ENCODE measurements at places on chromosomes 4 and X.

GRCh38 chrX:747176-747575 lies 116.6 kb downstream of the SHOX start:
- no peak for DNase-seq

DNA sequence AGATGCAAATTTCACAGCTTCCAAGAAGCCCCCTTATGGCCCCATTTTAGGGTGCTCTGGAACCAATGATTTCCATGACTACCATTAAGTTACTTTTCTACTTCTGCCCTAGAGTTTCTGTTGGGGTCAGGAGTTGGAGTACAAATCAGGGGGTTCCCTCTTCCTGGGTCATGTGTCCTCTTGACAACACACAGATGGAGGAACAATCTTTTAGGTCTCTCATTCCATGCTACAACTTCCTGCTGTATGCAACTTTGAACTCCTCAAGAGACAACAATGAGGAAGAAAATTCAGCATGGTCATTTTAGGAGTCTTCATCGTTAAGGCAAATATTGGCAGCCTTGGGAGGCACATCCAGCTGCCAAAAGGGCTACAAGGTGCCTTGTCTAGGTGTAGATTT lies 79.7 kb downstream of the SEL1L3 start:
- DNase-seq = no peak

DNA sequence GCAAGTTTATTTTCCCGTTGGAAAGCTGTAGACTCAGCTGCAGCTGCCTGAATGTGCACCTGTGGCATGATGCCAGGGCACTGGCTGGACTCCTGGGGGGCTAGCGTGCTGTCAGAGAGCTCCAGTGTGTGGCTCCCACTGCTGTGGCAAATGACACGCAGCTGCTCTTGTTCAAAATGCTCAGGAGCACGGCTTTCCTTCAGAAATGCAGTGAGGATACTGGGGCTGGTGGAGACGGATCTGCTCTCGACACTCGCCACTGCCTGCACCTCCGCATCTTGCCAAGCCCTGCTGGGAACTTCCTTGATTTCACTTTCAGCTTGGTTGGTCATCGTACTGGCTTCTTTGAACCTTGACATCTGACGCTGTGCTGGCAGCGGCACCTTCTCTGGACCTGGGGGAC lies 58.7 kb downstream of the GPRIN3 start:
- DNase-seq = no peak

GRCh38 chr4:91502365-91502764 lies 801.4 kb upstream of the GRID2 start:
- DNase-seq = no peak

GRCh38 chr4:105426187-105426897 lies 47.5 kb downstream of the PPA2 start:
- no peak for DNase-seq

- no peak for DNase-seq
Measured at GRCh38 chr4:40990899-40991265, 223.5 kb downstream of the APBB2 start.

- DNase-seq = no peak
Measured at GRCh38 chrX:68256990-68257389, 176.3 kb downstream of the OPHN1 start.

GRCh38 chrX:37816766-37817165 lies 30.6 kb downstream of the DYNLT3 start:
- no peak for DNase-seq

DNA sequence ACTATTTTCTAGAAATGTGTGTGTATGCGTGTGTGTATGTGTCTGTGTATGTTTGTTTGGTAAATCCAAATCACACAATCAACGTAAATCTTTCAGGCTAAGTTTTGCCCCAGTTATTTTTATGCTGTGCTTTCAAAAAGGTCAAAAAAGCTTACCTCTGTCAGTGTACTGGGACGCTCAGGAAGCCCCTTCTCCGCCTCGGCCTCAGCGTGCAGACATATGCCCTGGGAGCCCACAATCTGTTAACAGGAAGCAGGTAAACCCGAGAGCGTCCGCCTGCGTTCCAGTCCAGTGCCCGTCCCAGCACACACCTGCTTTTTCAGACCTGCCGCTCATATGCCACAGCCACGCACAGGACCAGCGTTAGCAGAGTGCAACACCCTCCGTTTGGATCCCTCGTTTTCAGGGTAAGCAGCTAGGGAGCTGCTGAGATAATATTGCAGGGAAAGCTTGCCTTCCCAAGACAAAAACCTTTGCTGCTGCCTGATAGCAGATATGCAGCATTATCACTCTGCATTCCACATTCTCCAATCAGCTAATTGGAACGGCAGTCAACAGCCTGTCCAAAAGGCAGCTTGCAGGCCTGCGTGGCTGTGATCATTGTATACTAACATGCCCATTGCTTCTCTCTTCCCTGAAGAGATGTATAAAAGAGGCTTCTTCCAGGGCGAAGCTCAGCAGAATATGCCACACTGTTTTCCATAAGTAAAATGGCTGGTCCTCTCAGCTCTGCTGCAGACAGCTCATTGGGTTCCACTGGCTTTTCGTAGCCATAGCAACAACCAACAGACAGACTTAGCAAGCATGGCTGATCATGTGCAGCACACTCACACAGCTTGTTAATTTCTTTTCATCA lies at the start of gene SORBS2:
TSS of gene SORBS2 (minus strand) at position 686 of the 856 bp plus-strand sequence. CDS start 121,623 bp downstream, outside the sequence.
- DNase-seq = no peak

GRCh38 chr4:82739287-82740190 lies 59.1 kb downstream of the SCD5 start:
- DNase-seq = peak; percentile 47

DNA sequence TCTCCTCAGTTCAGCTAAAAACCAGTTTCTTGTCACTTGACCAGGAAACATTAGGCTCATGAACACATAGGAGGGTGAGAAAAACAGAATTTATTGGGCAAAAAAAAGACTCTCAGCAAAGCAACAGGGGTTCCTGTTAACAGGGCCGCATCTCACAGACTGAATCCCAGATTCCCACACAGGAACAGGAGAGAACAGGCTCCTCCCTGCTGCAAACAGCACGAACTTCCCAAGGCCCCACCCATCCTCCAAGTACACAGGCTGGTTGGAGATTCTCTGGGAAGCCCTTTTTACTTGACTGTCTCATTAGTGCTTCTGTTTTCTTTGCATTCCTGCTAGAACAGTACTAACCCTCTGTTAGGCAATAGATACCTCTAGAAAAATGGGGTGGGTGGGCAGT lies 52.4 kb upstream of the IL21 start:
- DNase-seq = no peak

GRCh38 chrX:142256935-142257334 lies 51.8 kb upstream of the MAGEC2 start:
- DNase-seq = no peak

DNA sequence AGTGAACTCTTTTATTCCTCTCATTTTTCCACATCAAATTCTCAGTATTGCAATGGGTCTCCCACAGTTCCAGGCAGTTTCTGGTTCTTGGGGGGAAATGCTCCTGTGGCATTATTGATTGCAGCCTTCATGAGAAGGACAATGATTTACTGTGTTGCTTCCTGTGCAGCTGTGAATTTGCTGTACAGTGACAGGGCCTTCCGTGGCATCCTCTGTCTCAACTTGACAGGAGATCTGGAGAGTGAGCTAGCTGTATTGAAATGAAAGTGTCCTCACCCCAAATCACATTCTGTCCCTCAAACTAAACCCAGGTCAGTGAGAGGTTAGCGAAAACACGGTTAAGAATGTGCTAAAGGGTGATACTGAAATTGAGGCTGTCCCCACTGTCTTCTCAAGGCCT lies 77.1 kb upstream of the ATOH1 start:
- no peak for DNase-seq

DNA sequence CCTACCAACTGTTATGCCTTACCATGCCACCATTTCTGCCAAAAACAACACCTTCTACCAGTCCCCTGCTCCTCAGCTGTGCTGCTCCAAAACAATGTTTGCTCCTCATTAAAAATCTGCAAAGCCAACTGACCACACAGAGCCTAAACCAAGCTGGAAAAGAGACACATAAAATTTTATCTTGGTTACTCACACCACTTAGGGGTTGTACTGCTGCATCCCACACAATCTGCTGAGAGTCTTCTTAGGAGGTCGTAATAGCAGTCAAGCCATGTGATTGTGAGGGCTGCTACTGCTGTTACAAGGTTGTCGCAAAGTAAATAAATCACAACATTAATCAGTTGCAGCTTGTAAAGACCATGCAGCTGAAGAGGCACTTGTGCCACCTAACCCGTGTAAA lies 607.4 kb upstream of the FAM241A start:
- no peak for DNase-seq
